ENCODE measurements at places on chromosomes 16 and 17.

- DNase-seq: no peak
Observed at GRCh38 chr17:34364751-34365150, 1.7 kb upstream of the CCL1 start.

DNA sequence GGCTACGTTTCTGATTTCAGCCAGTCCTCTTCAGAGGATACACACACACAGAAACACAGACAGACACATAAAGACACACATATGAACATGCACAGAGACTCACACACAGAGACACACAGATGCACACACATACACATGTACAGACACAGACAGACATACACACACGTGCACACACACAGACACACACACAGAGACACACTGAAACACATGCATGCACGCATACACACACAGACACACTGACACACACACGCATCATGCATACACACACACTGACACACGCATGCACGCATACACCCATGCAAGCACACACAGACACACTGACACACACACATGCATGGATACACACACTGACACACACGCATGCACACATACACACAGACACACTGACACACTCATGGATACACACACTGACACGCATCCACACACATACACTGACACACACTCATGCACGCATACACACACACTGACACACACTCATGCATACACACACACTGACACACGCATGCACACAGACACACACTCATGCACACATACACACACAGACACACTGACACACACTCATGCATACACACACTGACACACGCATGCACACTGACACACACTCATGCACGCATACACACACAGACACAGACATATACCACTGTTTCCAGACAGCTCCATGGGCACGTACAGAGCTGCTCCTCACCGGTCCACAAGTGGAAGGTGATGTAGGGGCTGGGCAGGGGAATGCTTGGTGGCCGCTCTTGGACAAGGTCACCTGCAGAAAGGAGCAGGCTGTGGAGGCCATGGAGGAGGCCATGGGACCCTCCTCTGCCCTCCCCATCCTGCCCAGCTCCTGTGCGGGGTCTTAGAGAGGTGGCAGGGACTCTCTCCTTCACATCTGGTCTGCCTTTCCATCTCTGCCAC lies 30.1 kb upstream of the MFSD6L start:
- DNase-seq: no peak

GRCh38 chr16:67255553-67256221 lies 6.9 kb downstream of the SLC9A5 start:
- no peak for DNase-seq

DNA sequence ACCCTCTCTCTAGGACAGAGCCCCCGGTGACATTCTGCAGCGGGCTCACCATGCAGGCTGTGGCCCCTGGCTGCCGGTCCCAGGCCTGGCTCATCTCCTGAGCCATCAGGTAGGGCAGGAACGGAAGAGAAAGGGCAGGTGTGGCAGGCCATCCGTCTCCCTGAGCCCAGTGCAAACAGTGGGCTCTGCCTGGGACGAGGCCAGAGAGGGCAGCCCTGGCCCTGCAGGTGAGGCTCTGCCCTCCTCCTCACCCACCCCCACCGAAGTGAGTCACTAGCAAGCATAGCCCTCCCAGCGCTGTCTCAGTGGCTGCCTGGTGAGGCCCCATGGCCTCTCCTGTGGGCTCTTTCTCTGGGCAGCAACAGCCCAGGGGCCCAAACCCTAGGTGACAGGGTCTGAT lies 14.5 kb downstream of the OTOP3 start:
- DNase-seq: no peak

- DNase-seq: no peak
Observed at GRCh38 chr16:22933173-22933572, 119.2 kb downstream of the HS3ST2 start.

DNA sequence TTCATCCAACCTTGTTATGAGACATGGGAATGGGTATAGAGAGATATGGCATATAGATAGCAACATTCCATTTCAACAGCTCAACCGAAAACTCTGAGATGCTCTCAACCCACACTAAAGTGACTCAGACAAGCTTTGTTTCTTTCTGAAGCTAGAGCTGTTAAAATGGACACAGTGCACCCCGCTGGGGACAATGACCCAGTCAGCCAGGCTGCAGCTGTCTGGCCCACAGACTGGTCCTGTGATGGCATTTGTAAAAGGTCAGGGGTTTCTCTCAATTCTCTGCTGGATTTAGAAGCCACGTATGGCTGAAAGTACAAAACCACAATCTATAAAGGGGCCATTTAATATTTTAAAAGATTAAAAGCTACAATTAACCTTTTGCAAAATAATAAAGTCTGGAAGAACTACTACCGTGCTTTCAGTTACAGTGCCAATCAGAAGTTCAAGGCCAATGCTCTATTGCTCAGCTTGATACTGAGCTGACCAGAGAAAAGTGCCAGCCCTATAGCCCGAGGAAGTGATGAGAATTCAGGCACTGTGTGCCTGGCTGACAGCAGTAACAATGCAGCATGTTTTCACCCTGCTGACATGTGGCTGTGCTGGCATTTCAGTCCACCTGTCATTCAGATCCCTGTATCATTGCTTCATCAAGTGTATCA lies 60.2 kb downstream of the TEX2 start:
- DNase-seq: no peak

DNA sequence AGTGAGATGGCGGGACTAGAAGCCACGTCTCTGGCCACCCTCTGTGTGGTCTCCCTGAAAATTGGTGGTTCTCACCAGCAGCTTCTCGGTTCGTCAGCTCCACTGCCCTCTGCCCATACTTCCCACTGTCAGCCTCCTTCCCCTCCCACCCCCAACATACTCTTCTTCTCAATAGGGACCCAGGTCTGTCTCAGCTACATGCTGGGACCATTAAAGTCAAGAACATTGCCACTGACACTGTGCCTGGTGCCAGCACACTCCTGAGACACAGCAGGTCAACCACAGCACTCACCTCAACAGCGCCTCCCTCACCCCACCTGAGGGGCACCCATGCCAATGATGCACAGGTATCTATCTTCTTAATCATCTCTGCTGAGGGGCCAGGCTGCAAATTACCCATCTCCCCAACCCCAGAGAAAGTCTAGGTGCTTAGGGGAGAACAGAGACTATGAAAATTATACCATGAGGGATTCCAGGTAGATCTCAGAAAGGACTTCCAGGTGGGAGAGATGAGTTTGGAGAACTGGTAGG lies 1.3 kb downstream of the PLXDC1 start:
- no peak for DNase-seq

DNA sequence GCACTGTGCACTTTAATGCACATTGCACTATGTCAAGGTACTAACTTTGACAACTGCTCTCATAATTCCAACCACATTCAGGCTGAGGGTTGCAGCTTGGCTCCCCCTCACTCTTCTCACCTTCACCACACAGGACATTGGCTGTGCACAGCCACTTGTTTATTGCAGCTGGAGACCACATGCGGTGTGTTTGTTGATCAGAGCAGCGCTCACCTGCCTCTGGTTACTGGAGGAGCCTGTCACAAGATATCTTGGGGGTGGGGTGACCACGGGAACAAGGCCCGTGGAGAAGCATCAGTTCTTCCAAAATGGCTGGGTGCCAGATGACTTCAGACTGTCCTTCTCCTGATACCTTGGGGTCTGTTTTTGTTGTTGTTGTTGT lies 10.6 kb upstream of the CCL5 start:
- DNase-seq: no peak

- DNase-seq: peak; percentile 52
Observed at GRCh38 chr17:28982131-28982793, 23.6 kb downstream of the SEZ6 start.

DNA sequence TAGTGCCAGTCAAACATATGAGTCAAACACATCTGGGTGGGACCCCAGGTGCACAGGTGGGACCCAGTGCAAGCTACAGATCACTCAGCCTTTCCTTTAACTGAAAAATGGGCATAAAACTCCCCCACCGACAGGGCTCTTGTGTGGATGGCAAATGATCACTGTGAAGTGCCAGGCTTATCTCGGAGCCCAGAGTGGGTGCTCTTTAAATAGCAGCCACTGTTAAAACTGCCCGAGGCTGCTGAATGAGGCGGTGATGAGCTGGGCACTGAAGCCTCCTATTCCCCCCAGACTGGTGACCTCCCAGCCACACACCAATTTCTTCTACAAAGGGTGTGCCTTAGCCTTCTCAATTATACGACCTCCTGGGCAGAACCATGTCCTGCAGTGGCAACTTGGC lies 433.8 kb downstream of the SLC39A11 start:
- DNase-seq: no peak

DNA sequence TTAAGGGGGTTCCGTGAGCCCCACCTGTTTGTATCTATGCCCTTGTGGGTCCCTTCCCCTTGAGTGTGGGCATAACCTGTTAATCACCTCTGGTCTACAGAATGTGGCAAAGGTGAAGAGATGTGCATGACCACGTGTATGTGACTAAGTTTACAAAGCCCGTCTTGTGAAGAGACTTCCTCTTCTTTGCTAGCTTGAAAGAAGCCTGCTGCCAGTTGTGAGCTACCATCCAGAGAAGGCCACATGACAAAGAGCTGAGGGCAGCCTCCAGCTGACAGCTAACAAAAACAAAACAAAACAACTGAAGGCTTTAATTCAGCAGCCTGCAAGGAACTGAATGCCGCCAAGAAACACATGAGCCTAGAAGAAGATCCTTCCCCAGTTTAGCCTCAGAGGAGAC lies 112.0 kb downstream of the AXIN2 start:
- no peak for DNase-seq

GRCh38 chr17:64503821-64504768 lies 2.0 kb downstream of the DDX5 start:
- no peak for DNase-seq

DNA sequence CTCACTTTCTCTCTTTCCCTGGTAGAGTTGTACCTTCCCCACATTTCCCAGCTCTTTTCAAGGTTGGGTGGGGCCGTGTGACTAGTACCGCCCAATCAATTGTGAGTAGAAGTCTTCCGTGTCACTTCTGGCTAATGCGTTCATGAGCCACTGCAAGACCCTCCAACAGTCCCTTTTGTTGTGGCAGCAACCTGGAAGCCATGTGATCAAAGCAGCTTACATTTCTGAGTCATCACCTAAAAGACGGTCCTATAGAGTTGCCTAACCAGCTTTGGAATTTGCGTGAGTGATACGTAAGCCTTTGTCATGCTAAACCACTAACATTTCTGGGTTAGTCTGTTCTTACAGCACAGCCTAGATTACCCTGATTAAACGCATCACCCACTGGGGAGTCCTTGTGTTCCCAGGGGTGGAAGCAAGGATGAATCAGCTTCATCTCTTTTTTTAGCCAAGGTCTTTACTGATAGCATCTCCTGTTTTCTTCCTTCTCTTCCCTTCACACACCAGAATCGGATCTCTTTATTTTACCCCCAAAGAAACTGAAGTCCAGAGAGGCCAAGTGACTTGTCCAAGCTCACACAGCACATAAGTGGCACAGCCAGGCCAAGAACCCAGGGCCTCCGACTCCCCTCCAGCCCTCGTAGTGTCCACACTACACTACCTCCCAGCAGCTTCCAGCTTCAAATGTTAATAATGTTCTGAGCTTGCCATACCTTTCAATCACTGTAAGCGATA lies 366.3 kb upstream of the XYLT1 start:
- DNase-seq: no peak

DNA sequence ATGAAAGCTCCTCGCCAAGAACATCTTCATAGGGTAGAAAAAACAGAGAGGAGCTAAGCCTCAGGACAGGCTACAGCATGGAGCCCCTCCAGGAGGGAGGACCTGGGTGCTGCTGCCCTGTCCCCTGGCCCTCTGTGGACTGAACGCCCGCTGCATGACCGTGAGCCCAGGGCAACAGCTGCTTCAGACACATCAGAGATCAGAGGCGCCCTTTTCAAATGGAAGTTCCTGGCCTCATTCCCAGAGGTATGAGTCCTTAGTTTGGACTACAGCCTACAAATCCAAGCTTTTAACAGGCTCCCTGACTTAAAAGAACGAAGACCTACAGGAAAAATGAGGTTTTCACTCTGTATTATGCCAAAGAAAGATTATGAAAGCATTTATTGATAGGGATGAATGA lies 48.5 kb downstream of the ZNF18 start:
- no peak for DNase-seq

GRCh38 chr17:1122533-1123392 lies 57.0 kb downstream of the ABR start:
- peak; percentile 88 for DNase-seq

- DNase-seq: no peak
Observed at GRCh38 chr17:41415833-41416335, 8.5 kb downstream of the KRT37 start.

DNA sequence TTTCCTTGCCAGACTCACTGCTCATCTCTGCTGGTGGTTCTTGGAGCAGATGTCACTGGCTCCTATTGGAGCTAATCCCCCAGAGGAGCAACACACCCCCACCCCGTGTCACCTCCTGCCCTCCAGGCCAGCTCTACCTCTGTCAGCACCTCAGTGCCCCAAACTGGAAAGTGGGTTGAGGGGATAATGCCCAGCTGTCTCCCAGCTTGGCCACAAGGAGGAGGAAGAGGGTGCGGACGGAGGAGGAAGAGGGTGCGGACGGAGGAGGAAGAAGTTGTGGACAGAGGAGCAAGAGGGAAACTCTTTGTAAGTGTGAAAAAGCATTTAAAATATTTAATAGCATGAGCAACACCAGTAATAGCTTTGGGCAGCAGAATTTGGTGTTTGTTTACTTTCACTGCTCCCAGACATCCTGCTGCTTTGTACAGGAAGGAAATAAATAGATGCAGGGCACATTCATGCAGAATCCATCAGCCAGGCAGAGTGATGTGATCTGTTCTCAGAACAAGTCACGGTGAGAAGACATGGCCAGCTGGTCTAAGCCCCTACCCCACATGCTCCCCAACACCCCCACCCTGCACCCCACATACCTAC lies 82.5 kb downstream of the C17orf67 start:
- DNase-seq: no peak

- DNase-seq: no peak
Observed at GRCh38 chr17:47252209-47252608, 1.4 kb upstream of the ITGB3 start.

DNA sequence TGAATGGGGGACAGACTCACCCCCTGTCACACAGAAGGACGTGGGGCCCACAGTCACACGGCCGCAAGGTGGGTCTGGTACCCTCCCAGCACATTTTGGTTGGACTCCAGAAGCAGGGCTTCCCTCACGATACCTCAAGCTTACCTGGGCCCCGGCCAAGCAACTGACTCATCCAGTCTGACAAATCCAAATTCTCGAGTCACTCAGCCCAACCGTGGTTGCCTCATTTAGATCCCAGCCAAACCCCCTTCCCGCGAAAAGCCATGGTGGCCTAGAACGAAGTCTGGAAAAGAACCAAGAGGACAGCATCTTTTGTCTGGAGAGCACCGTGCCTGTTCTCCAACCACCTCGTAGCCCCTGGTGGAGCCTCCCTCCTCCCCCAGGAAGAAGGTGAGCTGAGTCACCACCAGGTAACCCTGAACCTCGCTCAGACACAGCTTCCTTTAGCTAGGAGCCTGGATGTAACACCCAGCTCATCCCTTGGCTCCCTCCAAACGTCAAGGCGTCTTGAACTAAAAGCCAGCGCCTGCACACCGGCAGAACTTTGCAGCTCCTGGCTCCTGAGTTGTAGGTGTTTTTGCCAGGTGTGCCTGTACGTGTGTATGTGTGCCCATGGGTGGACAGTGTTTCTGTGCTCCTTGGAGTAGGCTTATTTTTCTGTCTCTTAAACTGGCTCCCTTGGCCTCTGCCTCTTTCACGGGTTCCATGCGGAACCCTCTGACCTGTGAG lies 78.9 kb downstream of the CMIP start:
- DNase-seq: no peak

- DNase-seq: no peak
Observed at GRCh38 chr17:19387921-19388521, 1.0 kb upstream of the MFAP4 start.

- DNase-seq: no peak
Observed at GRCh38 chr16:22886927-22887326, 73.0 kb downstream of the HS3ST2 start.

GRCh38 chr17:77807051-77807745 lies 151.3 kb upstream of the TNRC6C start:
- no peak for DNase-seq

All from stimulated activated CD4-positive, alpha-beta T cell treated with anti-CD3 and anti-CD28 coated beads, Interleukin-15, amount 100 ng/mL, for 24 hours (primary cell).